NCI-H526 treated with DMSO at 0.1 percent for 48 hours (cell line): ENCODE measurements at places on chromosomes 1 and 21.

DNA sequence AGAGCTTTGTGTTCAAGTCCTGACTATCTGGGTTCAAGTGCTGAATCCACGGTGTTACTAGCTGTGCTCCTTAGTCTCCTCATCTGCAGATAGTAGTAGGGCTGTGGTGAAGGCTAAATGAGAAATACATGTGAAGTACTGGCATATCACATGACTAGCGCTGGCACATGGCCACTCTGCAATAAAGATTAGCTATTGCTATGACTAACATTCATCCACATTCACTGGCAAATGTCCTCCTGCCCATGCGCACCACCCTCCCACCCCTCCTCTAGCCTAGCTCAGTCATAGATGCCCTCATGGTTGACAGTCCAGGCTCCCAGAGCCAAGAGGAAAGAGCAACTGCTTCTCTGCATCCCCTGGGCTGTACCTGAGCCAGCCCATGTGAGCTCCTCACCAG, 8.5 kb upstream of the COL8A2 start:
- DNase-seq = no peak

GRCh38 chr1:116316373-116316772, 56.7 kb upstream of the ATP1A1 start:
- DNase-seq = peak; percentile 52

- DNase-seq = no peak
Observed at GRCh38 chr21:15651172-15651571, 78.6 kb upstream of the USP25 start.

DNA sequence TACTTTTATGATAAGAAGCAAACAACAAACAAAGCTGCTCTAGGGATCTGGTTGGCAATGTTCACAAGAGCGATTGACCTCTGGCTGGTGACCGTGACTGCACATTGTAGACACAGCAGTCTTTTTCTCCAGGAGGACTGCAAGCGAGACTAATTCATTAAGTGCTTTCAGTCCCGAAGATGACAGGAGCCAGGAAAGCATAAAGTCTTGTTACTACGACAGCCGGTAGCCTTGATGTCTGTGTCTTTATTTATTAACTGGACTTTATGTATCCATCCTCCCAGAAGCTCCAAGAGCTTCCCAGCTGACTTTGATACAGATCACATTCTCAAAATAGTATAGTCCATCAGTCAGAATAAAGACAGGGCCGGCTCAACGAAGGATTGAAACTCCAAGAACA, 18.2 kb downstream of the FAM163A start:
- no peak for DNase-seq

DNA sequence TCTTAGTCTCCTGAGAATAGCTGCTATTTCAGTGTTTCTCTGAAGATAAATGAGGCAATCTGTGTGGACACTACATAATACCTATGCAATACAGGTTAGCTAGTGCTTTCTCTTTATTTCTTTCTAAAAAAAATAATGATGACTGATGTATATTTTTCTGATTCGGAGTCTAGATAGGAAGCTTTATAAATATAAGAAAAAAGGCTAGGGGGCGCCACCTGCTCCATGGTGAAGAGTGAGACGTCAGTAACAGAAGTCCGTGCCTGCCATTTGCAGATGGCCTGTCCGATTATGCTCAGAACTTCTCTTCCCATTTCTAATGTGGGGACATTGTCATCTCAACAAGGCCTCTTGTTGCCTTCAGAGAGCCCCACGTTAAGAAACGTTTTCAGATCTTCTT, 26.4 kb downstream of the QSOX1 start:
- peak; percentile 38 for DNase-seq

GRCh38 chr1:197909384-197909783, 7.0 kb downstream of the C1orf53 start:
- no peak for DNase-seq

- no peak for DNase-seq
Observed at GRCh38 chr1:26035959-26036755, 9.8 kb downstream of the SLC30A2 start.

GRCh38 chr1:17655922-17656321, 99.2 kb upstream of the ACTL8 start:
- DNase-seq = no peak

DNA sequence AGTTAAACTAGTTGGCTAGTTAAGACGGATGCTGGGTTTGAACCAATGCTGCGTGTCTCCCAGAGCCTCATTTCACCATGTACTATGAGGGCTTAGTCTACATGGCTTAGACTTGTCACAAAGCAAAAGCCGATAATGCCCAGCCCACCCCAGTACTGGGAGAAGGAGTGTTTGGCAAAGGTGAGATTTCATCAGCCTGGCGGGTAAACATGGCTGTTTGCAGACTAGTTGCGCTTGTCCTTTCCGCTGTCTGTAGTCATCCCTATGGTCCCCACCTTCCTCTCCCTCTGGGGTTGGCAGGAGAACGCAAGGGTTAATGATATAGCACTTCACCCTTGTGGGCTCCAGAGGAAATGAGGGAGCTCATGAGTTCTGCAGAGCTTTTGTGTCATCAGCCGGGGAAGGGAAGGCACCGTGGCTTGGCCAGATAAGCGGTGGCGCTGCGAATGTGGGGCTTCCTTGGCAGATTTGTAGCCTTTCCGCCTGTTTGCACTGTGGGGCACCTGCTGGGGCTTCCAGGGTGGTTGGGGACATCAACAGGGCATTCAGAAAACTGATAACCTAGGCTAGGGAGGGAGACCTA, 29.2 kb downstream of the SOX13 start:
- no peak for DNase-seq

- DNase-seq = no peak
Observed at GRCh38 chr1:107122225-107122624, 18.6 kb upstream of the NTNG1 start.

DNA sequence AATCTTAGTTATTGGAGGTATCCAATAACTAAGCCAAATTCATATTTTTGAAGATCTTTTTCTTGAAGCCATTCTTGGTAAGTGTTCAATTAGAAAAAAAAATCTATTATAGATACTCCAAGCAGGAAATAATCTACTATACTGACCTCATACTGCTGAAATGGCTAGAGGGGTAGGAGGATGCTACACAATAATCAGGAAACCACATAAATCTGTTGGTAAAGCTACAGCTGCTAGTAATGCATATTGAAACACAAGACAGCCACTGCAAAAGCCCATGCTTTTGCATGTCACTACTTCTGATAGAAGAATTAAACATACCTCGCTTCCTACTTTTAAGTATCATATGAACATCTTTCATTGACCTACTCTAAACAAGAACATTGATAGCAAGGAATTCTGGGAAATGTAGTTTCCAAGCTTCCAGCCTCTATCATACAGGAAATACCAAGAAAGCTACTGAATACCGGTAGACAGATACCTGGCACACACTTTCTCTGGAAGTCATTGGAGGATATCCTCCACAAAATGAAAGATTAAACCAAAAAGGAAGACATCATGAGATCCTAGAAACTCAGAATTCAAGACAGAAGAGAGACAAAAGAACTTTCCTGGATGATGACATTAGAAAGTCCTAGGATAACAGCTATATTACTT, 103.0 kb upstream of the VAV3 start:
- DNase-seq = no peak

GRCh38 chr21:45290948-45291612, 3.4 kb upstream of the POFUT2 start:
- no peak for DNase-seq

DNA sequence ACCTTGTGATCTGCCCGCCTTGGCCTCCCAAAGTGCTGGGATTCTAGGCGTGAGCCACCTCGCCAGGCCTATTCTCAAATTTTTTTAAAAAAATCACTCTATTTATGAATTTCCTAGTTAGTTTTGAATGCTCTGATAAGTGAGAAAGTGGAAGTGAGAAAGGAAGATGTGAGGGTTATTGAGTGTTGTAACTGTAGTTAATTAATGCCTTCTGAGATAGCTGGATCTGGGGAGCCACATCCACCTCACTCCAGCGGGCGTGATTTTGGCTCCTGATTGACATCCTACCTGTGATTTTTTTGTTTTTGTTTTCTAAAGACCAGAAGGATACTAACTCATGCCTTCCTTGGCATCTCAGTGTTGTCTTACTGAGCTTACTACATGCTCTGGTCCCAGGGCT, 65.6 kb downstream of the ST3GAL3 start:
- DNase-seq = no peak

DNA sequence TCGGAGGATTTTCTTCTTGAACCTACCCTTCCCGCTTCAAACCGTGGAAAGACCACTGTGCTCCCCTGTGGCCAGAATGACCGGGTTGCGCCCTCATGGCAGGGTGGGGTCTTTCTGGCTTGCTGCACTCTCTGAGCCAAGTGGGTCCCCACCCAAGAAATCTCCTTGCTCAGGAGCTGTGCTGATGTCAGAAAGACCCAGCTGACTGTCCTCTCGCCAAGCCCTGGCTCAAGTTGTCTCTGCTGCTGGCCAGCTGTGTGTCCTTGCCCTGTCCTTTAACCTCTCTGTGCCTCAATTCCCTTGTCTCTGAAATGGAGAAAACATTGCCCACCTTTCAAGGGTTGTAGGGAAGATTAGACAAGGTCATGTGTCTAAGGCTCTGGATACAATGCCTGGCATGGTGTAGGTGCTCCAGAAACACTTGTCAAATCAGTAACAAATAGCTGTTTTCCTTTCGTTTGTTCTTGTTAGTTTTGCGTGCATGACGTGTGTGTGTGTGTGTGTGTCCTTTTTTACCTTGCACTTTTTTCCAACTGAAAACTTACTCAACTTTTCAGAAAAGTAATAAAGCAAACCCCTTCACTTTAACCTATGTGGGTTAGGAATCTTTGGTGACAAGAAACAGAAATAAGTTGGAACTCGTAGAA, 41.1 kb upstream of the RPL11 start:
- no peak for DNase-seq

GRCh38 chr1:181726320-181727012, 243.1 kb downstream of the CACNA1E start:
- no peak for DNase-seq
